Astrocyte of the spinal cord (primary cell): ENCODE measurements at places on chromosomes 13 and 19.

DNA sequence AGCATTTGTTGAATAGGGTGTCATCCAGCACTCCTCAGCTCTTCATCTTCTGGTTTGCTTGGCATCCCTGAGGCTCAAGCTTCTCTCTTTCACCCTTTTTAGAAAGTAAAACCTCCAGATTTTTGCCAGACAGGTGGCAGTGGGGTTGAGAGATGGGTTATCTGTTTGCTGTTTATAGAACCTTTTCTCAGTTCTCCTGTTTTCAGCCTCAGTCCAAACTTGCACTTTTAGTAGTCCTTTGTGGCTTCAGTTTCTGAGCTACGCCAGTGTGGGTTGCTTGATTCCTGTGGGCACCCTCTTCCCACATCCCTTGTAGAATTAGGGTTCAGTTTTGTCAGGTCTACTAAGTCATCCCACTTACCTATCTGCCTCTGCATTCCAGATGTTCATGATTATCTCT, 147.9 kb downstream of the PAN3 start:
- no peak for DNase-seq

- DNase-seq = peak; percentile 59
These were observed 19.7 kb downstream of the RFX1 start for GRCh38 chr19:13986348-13986904.

DNA sequence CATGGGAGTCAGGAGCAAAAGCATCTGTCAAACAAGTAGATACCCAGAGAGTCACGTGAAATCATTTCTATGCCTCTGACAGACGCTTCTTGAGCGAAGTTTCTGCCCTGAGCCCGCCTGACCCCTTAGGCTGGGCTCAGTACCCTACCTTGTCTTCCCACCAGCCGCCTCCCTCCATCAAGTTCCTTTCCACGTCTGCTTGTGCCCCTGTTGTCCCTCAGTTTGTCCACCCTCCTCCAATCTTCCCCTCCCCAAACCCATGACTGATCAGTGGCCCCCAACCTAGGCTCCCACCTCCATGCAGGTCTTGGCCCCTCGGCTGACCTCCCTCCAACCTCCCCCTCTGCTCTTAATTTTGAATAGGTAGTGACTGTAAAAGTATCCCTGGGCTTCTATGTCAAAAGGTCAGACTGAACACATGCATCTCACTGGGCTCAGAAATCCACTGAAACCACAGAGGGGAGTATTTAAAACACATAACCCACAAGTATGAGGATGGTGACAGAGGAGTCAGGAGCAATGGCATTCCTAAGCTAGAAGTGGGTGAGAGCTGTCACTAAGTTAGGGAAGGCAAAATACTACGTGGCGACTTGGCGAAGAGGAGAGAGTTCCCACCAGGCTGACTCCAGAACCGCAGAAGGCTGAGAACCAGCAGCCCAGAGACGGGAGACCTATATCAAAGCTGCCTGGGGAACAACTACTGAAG, 1.7 kb upstream of the ZNF446 start:
- peak; percentile 47 for DNase-seq

- DNase-seq = peak; percentile 23
These were observed 143.3 kb upstream of the IPO5 start for GRCh38 chr13:97810152-97810551.

GRCh38 chr13:28574617-28575142, 79.8 kb upstream of the FLT1 start:
- DNase-seq = peak; percentile 95

DNA sequence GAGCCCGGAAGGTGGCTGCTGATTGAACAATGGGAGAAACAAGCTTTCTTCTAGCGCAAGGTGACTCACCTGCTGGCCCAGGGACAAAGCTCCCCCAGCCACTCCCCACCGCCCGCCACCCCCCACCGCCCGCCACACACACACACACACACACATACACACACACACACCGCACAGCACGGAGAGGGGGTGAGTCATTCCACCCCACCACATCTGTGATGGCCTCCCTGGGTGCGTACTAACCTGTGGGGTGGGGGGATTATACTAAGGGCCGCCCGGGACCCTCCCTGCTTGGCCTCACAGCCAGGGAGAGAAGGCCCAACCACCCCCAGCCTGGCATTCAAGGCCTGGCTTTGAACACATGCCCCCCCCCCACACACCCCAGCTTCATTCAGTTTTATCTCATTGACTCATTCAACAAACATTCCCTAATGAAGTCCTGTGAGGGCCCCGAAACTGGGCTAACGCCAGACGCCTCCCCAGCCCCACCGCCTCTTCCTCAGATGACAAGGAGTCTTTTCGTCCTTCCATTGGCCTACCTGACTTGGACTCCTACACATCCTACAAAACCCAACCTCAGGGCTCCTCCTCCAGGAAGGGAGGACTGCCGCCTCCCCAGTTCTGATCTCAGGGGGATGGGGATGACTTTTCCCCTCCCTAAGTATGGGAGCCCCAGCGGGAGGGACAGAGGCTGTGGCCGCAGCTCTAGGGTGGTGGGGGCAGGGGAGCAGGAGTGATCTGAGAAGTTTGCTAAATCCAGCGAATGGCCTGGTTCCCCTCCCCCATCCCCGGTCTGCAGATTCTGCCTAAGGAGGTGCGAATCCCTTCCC, 5.8 kb upstream of the ONECUT3 start:
- DNase-seq = peak; percentile 88

GRCh38 chr19:46192992-46193650, 36.4 kb upstream of the IGFL1 start:
- DNase-seq = peak; percentile 17

GRCh38 chr19:58482372-58482771, 6.2 kb downstream of the ZNF446 start:
- no peak for DNase-seq

DNA sequence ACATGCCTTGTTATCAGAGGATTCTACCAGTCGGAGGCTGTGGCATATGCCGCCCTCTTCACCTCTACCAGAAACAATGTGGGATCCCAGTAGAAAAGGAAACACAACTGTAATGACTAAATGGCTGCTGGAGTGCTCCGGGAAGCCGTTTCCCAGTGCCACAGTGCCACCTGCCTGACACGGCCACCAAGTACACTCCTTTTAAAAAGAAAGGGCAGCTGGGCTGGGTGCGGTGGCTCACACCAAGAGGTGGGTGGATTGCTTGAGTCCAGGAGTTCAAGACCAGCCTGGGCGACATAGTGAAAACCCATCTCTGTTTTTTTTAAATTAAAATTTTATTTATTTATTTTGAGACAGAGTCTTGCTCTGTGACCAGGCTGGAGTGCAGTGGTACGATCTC, 67.3 kb downstream of the TRPM4 start:
- peak; percentile 49 for DNase-seq

GRCh38 chr13:101417043-101417406, 717 bp upstream of the NALCN start:
- DNase-seq = peak; percentile 60

DNA sequence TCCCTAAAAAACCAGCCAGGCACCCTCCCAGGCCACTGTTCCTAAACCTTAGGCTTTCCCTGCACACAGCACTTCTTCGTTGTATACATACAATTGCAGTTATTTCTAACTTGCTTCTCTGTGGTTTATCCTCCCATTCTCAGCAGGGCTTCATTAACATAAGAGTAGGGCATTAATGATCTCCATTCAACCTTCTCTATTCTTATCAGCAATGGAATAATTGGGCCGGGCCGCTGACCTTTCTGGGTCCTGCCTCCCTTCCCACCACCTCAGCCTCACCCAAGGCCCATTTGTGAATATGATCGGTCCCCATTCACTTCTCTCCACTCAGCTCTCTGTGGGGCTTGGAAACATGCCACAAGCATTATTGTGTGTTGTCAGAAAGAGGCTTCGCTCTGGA, 184.2 kb downstream of the SUCLA2 start:
- DNase-seq = no peak

GRCh38 chr19:51525651-51526050, 5.8 kb downstream of the SIGLEC6 start:
- no peak for DNase-seq

DNA sequence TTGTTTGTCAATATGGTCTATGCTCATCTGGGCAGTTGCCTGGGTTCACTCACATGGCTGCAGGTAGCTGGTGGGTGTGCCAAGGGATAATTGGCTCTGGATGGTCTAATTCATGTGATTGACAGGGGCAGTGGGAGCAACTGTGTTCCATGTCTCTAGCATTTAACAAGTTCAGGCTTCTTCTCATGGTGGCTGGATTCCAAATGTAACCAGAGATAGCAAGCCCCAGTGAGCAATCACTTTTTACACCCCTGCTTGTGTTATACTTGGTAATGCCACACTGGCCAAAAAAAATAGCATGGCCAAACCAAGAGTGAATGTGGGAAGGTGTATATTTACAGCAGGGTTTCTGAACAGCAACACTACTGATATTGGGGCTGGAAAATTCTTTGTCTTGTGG, 89.6 kb upstream of the TNFSF11 start:
- peak; percentile 48 for DNase-seq

- DNase-seq = peak; percentile 81
These were observed at the start of gene SLC25A23 for GRCh38 chr19:6459262-6460098. Gene SLC25A23, minus strand, starts transcription at chr19:6459792. Its CDS starts 164 bp downstream, at chr19:6459628.

DNA sequence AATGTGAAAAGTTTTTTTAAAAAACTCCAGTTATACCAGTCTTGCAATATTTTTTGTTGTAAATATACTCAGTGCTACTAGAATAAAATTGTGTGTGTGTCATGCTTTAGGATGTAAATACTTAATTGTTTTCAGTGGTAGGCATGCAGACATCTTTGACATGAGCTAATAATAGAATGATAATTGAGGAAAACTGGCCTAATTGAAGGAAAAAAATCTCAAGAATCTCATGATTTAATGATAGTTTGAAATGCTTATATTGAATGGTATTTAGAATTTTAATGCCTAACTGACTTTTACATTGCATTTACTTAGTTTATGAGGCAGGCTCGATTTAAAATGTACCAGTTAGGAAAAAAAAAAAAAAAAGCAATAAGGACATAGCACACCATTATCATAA, 3.2 kb upstream of the MAB21L1 start:
- no peak for DNase-seq

GRCh38 chr19:1313695-1314613, 28.3 kb downstream of the EFNA2 start:
- peak; percentile 12 for DNase-seq

GRCh38 chr13:92821324-92821723, 405.3 kb upstream of the GPC6 start:
- DNase-seq = no peak

DNA sequence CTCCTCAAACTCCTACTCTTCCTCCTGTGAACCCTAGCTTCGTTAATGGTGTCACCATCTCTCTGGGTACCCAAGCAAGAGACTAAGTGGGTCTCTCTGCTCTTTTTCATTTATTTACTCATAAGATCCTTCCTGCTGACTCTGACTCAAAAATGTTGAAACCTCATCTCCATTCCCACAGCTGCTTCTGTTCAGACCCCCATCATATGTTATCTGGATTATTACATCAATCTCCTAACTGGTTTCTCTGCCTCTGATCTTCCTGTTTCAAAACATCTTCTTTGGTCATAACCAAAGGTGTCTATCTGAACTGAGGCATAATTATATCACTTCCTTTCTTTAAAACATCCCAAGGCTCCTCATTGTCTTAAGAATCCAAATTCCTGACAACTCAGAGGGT, 2.0 kb upstream of the MEDAG start:
- no peak for DNase-seq

DNA sequence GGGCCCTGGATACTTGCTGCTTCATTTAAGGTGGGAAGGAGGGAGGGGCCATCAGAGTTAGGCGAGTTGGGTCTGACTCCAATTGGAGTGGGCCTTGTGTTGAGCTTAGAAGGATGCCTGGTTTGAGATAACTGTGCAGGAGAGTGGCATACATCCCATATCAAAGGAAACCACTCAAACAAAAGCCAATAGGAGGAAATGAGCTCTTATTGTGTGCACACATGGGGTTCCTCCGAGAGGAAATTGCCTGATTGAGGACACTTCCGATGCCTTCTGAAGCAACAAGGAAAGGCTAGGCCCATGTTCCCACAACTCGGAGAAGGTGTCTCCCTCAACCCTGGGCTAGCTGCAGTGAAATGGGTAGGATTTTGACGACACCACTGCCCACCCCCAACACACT, 19.6 kb downstream of the MBNL2 start:
- no peak for DNase-seq

GRCh38 chr19:5627395-5627904, 4.6 kb downstream of the SAFB start:
- DNase-seq = no peak

DNA sequence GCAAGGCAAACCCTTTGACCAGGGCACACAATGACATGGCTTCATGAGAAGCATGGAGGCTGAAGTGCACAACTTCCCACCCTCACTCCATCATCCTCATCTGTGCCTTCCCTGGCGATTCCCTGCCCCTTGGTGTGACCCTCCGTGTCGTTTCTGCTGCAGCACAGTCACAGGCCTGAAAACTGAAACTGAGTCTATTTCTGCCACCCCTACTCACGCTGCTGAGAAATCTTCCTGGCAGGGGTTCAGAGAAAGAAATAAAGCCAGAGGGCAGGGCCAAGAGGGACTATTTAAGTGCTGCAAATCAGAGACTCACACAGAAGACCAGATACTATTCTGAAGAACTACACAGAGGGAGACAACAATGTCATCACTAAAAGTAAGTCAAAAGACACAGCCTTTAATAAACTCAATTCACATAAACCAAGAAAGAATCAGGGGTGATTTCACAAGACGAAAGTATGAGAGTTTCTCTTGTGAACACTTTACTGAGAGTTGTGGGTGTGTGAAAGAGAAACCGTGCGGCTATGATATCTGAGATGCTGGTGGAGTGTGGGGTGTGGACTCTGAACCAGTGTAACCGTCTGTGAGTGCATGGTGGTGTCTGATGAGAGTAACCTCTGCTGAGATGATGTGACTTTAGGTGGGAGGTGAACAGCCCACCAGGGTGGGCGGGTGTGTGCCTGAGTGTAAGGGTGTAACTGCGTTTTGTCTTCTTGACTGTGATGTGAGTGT, 23.5 kb downstream of the LGALS16 start:
- DNase-seq = no peak

- no peak for DNase-seq
These were observed 8.3 kb downstream of the IFNL3 start for GRCh38 chr19:39236527-39236926.

GRCh38 chr13:26051231-26051656, 572 bp downstream of the SHISA2 start:
- peak; percentile 46 for DNase-seq

GRCh38 chr19:29983568-29983967, 41.5 kb downstream of the URI1 start:
- no peak for DNase-seq

- DNase-seq = peak; percentile 92
These were observed 7.4 kb downstream of the ETHE1 start for GRCh38 chr19:43519436-43520088.

DNA sequence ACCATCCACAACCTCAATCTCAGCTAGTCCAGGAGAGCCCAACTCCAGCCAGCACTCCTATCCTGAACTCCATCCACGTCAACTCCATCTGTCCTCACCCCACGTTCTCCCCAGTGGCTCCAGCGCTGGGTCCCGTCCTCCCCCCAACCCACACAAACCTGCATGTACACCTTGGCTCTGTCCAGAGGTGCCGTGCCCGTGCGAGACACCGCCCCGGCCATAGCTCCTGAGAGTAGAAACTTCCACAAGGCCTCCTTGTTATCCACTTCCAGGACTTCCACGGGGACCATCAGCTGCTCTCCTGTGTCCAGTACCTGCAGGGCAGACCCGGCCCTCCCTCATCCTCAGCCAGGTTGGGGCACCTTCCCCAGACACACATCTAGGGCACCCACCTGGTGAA, 1.7 kb downstream of the SLC25A41 start:
- no peak for DNase-seq
